NAMALWA (cell line): ENCODE measurements at places on chromosomes 2 and 18.

DNA sequence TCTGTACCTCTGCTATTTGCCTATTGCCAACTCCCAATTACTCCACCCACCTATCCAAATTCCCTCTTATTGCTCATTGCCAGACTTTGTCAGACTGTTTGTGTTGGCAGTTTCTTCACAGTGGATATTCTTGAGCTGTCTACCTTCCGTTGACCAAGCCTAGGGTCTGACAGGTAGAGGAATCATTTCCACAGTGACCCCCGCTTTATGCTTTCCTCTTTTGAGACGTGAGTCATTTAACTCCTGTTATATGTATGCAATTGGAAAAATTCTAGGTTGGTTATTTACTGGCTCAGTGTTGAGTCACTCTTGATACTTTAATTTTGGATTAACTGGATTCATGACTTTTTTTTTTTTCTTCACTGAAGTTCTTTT, 187.7 kb downstream of the IRS1 start:
- DNase-seq = no peak

DNA sequence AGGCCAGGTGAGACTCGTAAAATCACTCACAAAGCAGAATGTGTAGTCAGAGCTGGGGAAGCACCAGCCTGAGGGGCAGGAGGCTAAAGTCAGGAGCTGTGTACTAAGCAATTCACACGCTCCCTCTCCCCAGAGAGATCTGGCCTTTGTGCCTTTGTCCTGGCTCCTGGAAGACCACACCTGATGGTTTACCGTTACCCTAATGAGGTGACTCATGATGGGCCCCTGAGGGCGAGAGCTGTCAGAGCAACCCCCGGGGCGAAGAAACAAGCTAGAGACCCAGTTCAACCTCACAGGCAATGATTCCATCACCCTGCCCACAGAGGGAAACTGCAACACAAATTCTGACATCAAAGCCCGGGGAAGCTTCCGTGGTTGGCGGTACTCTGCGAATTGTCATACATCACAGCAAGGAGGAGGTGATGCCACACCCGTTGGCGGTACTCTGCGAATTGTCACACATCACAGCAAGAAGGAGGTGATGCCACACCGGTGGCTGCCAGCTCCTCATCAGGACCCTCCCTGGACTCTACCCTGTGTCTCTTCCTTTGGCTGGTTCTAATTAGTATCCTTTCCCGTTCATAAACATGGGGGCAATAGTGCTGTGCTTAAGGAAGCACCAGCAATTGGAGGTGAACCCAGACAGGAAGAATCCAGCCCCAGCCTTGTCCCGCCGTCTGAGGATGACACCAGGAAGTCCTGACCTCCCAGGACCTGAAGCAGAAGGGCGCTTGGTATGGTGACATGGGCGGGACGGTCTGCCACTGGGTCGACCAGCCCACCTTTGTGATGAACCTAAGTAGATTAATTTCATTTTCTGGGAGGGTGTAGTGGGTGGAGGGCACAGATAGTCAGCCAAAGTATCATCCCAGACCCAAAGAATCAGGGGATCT, 30.5 kb downstream of the B3GNT7 start:
- no peak for DNase-seq

DNA sequence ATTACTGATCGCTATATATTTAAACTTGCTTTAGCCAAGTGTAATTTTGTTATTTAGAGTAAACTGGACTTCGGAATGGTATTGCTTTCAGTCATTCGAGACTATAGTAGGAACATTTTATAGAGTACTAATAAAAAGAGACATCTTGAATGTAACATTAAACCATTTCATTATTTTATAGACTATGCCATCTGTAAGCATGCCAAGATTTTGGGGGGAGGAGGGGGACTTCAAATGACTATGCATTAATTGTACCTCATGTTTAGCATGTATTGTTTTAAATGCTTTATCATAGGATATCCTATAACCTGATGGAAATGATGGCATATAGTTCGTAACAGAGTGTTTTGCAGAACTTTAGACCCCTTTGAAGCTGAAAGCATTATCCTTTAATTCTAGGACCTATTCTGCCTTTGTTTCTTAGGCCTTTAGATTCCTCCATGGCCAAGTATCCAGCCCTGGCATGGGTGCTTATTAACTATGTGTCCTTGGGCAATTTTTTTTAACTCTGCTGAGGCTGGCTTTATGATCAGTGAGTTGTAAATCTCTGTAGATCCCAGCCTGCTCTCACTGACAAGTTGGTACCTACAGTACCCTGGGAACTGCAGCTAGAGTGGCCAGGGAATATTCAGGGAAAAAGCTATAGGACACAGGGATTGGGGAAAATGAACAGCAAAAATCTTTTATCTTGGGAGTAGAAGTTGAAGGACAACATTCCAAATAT, 93.4 kb downstream of the PARD3B start:
- DNase-seq = no peak

DNA sequence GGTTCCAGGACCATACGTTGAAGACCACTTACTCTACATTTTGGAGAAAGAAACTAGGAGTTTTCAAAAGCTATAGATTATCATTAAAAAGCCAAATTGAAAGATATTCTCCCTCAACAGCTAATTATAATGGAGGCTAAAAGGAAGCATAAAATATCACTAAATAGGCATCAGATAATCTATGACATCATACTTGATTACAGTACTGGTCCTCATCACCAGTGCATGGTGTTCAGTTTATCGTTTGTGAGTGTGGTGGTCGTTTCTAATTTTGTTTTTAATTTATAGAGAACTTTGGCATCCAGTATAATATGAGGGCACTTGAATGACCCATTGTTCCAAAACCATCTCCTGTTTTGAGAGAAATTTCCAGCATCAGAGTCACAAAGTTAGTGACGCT, 80.9 kb downstream of the HNRNPLL start:
- DNase-seq = no peak

GRCh38 chr2:23769364-23769763, 157.6 kb downstream of the ATAD2B start:
- no peak for DNase-seq

GRCh38 chr18:74149878-74150277, 1.6 kb downstream of the TIMM21 start:
- DNase-seq = no peak

GRCh38 chr2:178477443-178478129, 814 bp downstream of the FKBP7 start:
- no peak for DNase-seq

DNA sequence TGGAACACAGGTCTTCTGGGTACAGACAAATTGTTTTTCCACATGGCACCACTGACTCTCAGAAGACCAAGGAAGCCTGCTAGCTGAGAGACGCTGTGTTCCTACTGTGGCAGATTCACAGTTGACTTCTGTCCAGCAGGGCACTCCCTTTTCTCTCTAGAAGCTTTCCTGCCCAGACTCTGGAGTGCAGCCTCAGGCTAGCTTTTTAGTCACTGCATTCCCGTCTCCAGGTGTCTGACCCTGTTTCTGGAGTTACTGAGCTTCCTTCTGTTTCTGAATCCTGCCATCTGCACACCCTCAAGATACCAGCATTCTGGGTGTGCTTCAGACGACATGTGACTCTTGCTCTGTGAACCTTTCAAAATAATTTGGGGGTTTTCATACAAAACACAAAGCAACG, 125.1 kb downstream of the TMEM200C start:
- DNase-seq = no peak

GRCh38 chr2:171287036-171287571, 126.4 kb upstream of the TLK1 start:
- DNase-seq = no peak

- no peak for DNase-seq
These were observed 1115.2 kb downstream of the TDRD15 start for GRCh38 chr2:22238967-22239366.

GRCh38 chr2:110100480-110100879, 15.1 kb downstream of the MALL start:
- DNase-seq = no peak

DNA sequence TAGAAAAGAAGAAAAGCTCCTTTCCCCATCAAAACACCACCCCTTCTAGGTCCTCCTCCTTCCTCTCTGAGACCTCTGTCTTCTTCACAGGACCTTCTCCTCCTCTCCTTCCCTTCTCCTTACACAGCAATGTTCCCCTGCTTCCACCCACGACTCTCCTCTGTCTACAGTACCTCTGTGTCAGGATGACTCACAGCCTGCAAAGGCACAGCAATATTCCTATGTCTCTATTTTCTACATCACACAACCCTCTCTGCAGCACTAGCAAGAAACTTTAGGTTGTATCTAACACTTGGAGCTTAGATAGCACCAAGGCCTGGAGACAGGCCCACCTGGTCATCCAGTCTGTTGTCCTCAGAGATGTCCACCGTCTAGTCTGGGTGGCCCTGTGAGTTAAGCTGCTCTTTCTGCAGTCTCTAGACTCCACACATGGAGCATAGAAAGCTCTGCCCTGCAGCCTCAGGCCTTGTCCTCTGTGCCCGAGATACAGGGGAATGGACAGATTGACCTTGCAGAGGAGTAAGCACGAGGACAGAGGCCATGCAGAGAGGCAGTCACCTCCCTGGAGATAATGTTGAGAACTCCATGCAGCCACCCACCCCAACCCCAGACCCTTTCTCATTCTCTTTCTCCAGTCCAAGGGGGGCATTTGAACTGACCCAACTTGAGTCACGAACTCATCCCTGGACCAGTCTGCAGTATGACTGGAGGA, 212.0 kb downstream of the TNS1 start:
- DNase-seq = no peak

GRCh38 chr2:85769983-85770362, 16.2 kb downstream of the ATOH8 start:
- no peak for DNase-seq

GRCh38 chr2:133836691-133837345, 268.6 kb upstream of the NCKAP5 start:
- DNase-seq = no peak

- no peak for DNase-seq
These were observed 3.5 kb upstream of the FHOD3 start for GRCh38 chr18:36294031-36294430.

DNA sequence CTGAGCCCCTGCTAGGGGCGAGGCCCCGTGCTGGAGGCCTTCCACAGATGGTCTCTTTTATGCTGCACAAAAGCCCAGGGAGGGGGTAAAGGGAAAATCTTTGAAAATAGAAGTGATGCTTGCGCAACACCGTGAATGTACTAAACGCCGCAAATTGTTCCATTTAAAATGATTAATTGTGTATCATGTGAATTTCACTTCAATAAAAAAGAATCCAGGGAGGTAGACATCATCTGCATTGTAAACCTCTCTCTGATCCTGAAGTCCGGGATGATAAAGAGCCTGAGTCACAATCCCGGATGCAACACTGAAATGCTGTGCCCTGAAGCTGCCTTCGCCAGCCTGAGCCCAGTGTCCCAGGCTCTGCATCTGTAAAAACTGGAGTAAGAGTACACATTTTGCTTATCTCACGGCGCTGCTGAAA, 107.7 kb upstream of the PPP1CB start:
- DNase-seq = no peak

GRCh38 chr2:47695800-47696477, 87.0 kb upstream of the MSH6 start:
- peak; percentile 49 for DNase-seq

- no peak for DNase-seq
These were observed 45.5 kb downstream of the DPP4 start for GRCh38 chr2:162028511-162028910.

- DNase-seq = no peak
These were observed 13.0 kb downstream of the VIL1 start for GRCh38 chr2:218431878-218432277.

GRCh38 chr2:213150315-213151097, 906 bp downstream of the IKZF2 start:
- DNase-seq = peak; percentile 40

GRCh38 chr2:221629468-221629867, 57.4 kb upstream of the EPHA4 start:
- DNase-seq = no peak

DNA sequence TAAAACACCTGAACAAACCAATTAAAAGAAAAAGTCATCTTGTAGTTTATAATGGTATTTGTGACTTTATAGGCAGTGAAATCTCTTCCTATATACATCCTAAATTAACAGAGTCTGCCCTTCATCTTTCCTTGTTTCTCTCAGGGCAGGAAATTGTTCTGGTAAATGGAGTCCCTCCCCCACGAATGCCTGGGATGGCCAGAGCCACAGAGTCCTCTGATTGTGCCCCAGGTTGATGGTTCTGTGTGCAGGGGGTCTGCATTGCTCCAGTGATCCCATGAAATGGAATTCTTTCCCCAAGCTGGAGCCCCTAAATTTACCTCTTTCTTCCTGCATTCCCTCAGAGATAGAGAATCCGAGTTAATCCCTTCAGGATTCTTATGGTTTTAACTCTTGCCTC, 155.5 kb downstream of the MTX2 start:
- DNase-seq = no peak

- no peak for DNase-seq
These were observed 968 bp upstream of the ASTL start for GRCh38 chr2:96139181-96139758.

GRCh38 chr2:47935071-47935470, 28.8 kb upstream of the FBXO11 start:
- DNase-seq = no peak

- no peak for DNase-seq
These were observed 165.1 kb downstream of the FMNL2 start for GRCh38 chr2:152499896-152500735.

DNA sequence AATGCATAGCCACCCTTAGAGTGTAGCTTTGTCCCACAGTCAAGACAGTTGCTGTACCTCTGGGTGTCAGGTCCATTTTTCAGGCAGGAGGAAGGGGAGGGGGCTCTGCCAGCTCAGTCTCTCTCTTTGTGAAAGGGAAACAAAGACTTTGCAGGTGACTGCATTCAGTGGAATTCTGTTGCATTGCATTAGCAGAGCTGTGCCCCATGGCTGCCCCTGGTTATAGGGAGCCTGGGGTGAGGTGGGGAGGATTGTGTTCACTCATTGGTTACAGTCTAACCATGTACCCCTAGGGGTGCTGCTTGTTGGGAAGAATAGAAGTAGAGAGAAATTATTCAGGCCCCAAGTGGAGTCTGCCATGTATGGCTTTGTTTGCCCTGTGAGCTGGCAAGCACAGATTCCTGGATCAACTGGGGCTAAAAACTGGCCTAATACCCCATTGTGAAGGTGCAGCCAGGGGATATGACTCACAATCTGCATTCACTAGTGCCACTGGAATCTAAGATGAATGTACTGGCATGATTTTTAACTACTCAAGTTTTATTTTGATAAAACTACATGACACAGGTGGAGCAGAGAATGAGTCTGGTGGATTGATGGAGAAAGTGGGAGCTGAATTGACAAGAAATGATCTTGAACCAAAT, 118.4 kb downstream of the SH3BP4 start:
- DNase-seq = no peak

GRCh38 chr2:240962300-240963064, 35.9 kb upstream of the SNED1 start:
- no peak for DNase-seq

DNA sequence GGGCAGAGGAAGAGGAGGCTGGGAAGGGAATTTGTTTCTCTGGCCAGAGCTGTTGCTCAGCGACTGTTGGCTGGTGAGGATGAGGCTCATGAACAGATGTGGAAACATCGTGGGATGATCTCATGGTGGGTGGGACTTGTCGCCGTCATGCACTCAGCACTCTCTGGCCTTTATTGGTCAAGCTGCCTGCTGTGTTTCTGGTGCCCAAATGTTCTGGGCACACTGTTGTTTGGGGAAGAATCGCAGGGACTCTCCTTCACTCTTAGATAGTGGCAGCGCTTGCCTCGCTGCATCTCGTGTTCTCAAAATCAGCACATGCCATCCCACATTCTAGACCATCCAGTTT, 145.6 kb downstream of the AGAP1 start:
- no peak for DNase-seq
